Stimulated activated CD8-positive, alpha-beta memory T cell treated with anti-CD3 and anti-CD28 coated beads, Interleukin-4, amount 100 ng/mL, for 48 hours (primary cell): ENCODE measurements at places on chromosomes 7 and 10.

- no peak for DNase-seq
Observed at GRCh38 chr7:106016331-106016730, 53.3 kb downstream of the CDHR3 start.

GRCh38 chr10:115432188-115432819, 339.1 kb downstream of the ATRNL1 start:
- no peak for DNase-seq

- DNase-seq = no peak
Observed at GRCh38 chr10:21873198-21873597, 130.3 kb downstream of the DNAJC1 start.

GRCh38 chr7:98079891-98080648, 26.6 kb upstream of the LMTK2 start:
- DNase-seq = no peak

- DNase-seq = peak; percentile 23
Observed at GRCh38 chr10:126663328-126663727, 7.2 kb downstream of the C10orf90 start.
